ENCODE measurements at places on chromosomes 16 and 17. TPM values are rescaled to one million over a fixed set of nuclear protein-coding genes. Genes with fewer than 3 reads are reported as not detected.

The ARHGDIG gene
- not detected for total RNA-seq

The TSNAXIP1 gene
- total RNA-seq = 5.4 TPM

DNA sequence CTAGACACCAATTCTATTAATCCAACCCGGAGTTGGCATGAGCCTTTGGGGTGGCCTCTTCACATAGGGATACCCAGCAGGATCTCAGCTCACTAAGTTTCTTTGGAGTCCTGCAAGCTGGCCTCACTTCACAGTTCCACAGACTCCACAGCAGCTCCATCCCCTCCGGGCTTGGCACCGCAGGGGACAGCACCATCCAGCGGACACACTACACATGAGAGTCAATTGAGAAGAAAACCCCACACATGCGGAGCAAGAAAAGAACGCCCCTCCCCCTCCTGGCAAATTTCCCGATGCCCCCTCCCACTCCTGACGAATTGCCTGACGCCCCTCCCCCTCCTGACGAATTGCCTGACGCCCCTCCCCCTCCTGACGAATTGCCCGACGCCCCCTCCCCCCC lies 31.1 kb downstream of the KLHDC4 start:
- no peak overlapping the region for H3K27ac ChIP-seq
- H3K4me3 ChIP-seq = no peak overlapping the region
- H3K4me1 ChIP-seq = no peaks in the 10 kb centered on the region

- H3K4me1 ChIP-seq = no peaks in the 10 kb centered on the region
- no peaks in the 10 kb centered on the region for H3K27me3 ChIP-seq
- no peak for DNase-seq
- no peaks in the 10 kb centered on the region for H3K36me3 ChIP-seq
- no peak overlapping the region for H3K4me3 ChIP-seq
Observed at GRCh38 chr16:22380529-22380928, 6.1 kb upstream of the CDR2 start.

GRCh38 chr17:78706271-78706915 lies 75.7 kb downstream of the CYTH1 start:
- no peak overlapping the region for H3K4me3 ChIP-seq
- DNase-seq = no peak
- H3K4me1 ChIP-seq = no peaks in the 10 kb centered on the region
- peaks cover 19% of the 10 kb centered on the region for H3K36me3 ChIP-seq

Measured in ascending aorta (tissue), 2 donors.